ENCODE measurements at places on chromosomes 4 and X. TPM values are rescaled to one million over a fixed set of nuclear protein-coding genes. Genes with fewer than 3 reads are reported as not detected.

AFF2 gene
- total RNA-seq = not detected

PNCK gene
- 0.51 TPM for total RNA-seq

IL9R gene
- 0.08 TPM for total RNA-seq

USP27X gene
- 4.7 TPM for total RNA-seq

PROM1 gene
- total RNA-seq = not detected

MAGEA8 gene
- total RNA-seq = not detected

TLL1 gene
- total RNA-seq = 0.40 TPM

ADGRL3 gene
- total RNA-seq = 0.05 TPM

Data from A549 treated with CpdA at 1 μM for 4 hours (cell line).